ENCODE measurements at places on chromosomes 3 and 15. TPM values are rescaled to one million over a fixed set of nuclear protein-coding genes. Genes with fewer than 3 reads are reported as not detected.

DNA sequence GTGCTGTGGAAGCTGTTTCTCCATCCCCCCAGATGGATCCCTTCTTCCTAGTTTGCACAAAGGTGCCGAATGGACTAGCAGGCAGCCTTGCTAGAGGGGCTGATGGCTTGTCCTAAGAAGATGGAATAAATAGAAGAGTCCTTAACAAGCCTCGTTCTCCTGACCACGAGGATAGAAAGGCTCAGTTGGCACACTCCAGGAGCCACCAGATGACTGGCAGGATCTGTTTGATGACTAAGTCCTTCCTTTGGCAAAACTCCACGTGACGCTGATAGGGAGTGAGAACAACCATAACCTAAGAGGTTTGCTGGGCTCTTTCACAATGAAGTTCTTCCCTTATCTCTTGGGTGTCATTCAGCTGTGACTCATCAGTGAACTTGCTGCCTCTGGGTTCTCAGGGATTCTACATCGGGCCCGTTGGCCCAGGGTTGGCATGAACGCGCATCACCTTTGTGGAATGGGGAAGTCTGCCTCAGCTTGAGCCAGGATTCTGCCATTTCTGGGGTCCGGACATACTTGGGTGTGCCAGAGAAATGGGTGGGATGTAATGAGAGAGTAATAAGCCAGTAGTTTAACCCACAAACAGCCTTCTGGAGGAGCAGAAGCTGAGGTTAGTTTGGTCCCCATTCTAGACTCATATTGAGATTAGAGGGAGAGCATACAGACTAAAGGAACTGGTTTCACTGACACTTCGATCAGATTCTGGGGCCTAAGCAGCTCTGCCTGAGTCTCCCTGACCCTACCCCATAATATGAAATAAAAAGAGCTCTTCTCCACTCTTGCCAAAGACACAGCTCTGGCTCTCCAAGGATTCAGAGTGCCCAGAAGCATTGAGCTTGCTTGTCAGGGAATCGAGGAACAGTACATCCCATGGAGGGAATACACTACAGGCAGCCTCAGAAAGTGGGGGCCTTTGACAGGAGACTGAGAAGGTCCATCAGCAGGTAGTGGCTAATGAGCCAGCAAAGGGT, 2.0 kb upstream of the MELTF start:
- DNase-seq, result no peak

GRCh38 chr3:188331166-188331565, 177.2 kb downstream of the LPP start:
- DNase-seq, result no peak

GRCh38 chr3:154884952-154885351, 195.2 kb upstream of the MME start:
- no peak for DNase-seq

DNA sequence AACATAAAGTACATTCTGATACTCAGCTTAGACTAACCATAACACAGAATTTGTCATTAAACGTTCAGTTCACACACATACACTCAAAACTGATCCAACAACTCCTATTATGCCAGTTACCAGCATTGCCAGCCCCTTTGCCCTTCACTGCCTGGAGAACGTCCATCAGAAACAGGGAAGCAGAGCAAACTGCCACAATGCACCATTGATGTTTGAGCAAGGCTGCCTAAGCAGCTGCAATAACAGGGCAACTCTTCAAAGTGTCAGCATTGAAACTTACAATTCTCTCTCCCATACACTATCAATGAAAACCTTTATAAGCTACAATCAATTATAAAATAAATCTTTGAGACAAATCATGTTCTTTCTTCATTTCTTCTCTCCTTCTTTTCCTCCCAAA, 85.1 kb downstream of the ZBTB20 start:
- no peak for DNase-seq

GRCh38 chr15:91385311-91385710, 285.3 kb downstream of the SV2B start:
- no peak for DNase-seq

- DNase-seq, result no peak
These were observed 60.1 kb upstream of the OSTN start for GRCh38 chr3:191138937-191139336.

DNA sequence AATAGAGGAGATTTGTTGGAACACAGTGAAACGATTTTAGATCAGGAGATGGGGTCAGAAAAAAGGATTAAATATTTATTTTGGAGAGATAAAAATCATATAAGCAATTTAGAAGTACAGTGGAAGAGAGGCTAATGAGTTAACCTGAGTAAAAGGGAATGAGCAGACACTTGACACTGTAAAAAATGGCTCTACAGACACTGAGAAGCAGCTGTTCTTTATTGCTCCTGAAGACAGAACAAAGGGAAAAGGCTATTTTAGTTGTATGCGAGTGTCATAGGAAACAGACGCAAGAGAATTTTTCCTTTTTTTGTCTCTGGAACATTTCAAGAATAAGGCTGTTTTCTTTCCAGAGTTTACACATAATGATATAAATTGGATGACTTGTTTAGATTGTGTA, 34.3 kb downstream of the ASTE1 start:
- no peak for DNase-seq

DNA sequence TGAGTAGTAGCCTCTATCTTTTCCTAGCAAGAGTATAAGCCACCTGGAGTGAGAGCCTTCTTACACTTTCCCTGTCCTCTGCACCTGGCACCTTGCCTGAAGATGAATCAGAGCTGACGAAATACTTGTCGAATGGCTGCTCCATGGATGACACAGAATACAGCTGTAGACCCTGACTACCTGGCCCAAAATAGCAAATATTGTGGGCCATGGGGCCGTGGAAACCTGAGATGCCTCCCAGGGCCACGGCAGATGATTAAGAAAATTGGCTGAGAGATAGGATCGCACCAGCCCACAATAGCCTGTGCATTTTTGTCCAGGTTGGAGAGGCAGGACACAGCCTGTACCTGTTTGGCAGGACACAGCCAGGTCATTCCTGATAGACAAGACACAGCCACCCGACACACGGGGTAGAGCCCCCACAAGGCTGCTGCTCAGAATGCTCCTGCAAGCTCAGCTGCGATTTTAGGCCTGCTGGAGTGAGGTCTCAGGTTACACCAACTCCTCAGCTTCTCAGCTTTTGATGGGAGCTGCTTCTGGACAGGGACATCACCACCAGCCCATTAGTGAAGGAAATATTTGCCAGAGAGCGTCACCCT, 22.9 kb upstream of the TPM1 start:
- no peak for DNase-seq

- no peak for DNase-seq
These were observed 1155.5 kb downstream of the TBL1XR1 start for GRCh38 chr3:176041812-176042211.

GRCh38 chr3:141280086-141280485, 48.5 kb downstream of the PXYLP1 start:
- no peak for DNase-seq

DNA sequence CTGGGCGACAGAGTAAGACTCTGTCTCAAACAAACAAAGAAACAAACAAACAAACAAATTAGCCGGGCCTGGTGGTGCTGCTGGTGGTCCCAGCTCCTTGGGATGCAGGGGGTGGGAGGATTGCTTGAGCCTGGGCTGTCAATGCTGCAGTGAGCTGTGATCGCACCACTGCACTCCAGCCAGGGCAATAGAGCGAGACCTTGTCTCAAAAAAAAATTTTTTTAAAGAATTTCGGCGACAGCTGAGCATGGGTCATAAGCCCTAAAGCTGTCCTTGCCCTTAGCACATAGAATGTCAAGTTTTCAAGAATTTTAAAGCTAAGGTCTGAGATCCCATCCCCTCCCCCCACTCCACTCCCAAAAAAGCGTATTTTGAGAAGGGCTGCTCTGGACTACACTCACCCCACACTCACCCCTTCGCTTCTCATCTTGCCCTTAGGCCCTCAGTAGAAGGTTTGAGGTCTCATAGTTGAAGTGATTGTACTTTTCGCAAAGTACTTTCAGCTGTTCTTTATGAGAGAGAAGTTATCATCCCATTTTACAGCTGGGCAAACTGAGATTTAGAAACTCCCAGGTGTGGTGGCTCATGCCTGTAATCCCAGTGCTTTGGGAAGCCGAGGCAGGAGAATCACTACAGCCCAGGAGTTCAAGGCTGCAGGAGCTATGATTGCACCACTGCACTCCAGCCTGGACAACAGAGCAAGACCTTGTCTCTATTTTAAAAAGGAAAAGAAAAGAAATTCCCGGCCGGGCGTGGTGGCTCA, 34.3 kb upstream of the FLNB start:
- no peak for DNase-seq

- DNase-seq, result no peak
These were observed 34.3 kb downstream of the IRAK2 start for GRCh38 chr3:10198761-10199649.

DNA sequence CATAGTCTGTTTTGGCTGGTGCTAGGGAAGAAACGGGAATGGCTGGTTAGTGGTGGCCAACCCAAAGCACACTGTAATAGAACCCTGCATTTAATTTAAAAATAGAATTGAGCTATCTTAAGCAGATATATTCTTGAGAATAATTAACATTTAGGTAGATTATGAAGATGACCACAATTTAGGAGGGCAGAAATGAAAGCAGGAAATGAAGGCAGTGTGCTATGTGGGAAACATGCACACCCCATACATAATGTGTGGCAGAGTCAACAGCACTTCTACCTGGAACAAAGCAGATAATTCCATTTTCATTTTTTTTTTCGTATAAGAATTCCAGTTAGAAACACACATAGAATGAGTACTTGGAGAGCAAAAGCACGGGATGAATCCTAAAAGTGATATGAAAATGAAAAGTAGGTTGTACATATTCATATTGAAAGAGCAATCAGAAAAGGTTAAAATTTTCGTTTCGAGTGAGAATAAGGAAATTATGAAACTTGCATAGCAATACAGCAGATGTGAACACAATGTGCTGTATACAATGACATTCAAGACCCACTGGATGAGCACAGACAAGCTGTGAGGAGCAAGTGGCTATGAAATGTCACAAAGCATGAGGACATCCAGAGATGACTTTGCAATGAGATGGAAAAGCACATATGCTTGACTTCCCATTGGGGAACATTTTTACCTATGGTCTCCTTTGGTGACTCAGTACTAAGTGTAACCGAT, 102.6 kb downstream of the TFG start:
- no peak for DNase-seq

TM4SF4 gene
- not detected for total RNA-seq

SPTSSB gene
- total RNA-seq, result 0.57 TPM

RBP2 gene
- total RNA-seq, result not detected

GPR171 gene
- 0.24 TPM for total RNA-seq

MEX3B gene
- total RNA-seq, result 4.0 TPM
